AG08395 (cell line): ENCODE measurements at places on chromosomes 6 and 20.

DNA sequence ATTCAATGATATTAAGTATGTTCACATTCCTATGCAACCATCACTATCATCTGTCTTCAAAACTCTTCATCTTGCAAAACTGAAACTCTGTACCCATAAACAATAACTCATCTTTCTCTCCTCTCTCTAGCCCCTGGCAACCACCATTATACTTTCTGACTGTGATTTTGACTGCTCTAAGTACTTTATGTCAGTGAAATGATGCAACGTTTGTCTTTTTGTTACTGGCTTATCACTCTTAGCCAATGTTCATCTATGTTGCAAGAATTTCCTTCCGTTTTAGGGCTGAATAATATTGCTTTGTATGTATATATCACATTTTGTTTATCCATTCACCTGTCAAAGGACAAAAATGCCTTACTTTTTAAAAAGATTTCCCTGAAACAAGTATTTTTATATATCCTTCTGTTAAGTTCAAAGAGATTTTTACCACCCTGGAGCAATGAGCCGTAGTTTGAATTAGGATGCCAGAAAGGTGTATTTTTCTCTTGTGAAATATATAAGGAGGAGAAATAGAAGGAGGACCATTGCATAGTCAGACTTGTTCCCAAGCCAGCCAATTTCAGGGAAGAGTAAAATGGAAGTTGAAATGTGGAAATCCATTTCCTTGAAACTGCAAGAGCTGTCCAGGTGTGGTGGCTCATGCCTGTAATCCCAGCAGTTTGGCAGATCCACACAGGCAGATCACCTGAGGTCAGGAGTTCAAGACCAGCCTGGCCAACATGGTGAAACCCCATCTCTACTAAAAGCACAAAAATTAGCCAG, 4.0 kb upstream of the CGAS start:
- DNase-seq: no peak

DNA sequence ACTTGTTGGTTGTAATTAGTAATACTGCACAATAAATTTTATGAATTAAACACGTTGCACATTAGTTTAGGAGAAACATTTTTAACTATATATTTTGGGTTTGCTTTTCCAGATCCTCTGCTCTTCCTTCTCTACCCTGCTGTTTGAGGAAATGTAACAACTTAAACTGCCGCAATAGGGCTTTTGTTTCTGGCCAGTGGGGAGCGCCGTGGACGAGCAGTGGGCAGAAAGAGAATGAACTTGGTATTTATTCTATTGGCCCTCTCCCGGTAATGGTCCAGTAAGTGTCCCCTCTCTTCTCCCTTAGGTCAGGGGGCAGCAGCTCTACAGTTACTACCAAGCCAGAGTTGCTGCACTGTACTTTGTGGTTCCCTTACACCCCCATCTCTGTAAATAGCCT, 35.2 kb upstream of the EPHA7 start:
- DNase-seq: no peak

GRCh38 chr20:15515691-15516090, 1057.6 kb downstream of the KIF16B start:
- DNase-seq: no peak

DNA sequence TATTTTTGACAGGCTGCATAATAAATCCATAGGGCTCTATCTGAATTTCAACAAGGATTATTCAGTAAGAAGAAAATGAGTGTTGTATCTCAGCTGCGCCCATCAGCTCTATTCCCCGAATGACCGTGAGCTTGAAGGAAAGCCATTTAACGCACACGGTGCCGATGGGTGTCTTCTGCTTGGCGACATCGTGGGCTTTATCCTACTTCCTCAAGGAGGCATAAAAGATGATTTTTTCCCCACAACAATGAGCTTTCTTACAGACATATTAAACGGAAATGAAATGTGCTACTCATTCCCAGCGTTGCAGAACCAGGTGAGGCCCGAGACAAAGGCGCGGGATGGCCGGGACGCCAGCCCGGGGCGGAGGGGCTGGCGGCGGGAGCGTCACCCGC, 710 bp downstream of the DYNLT1 start:
- DNase-seq: no peak

DNA sequence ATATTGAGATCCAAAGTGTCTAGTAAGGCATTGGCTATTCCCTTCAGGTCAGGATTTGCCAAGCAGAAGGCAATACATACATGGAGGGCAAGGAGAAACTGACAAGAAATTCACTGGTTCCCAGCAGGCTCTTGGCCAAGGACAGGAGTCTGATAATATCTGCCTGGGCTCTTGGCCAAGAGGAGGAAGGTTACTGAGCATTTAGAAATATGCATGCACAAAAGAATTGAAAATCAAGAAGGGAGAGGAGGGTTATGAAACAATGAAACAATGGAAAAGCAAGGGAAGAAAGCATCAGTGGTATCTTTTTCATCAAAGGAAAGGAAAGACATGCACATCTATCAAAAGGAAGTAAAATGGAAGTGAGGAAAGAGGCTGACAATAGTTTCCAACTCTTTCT, 42.4 kb downstream of the ARHGAP18 start:
- no peak for DNase-seq

DNA sequence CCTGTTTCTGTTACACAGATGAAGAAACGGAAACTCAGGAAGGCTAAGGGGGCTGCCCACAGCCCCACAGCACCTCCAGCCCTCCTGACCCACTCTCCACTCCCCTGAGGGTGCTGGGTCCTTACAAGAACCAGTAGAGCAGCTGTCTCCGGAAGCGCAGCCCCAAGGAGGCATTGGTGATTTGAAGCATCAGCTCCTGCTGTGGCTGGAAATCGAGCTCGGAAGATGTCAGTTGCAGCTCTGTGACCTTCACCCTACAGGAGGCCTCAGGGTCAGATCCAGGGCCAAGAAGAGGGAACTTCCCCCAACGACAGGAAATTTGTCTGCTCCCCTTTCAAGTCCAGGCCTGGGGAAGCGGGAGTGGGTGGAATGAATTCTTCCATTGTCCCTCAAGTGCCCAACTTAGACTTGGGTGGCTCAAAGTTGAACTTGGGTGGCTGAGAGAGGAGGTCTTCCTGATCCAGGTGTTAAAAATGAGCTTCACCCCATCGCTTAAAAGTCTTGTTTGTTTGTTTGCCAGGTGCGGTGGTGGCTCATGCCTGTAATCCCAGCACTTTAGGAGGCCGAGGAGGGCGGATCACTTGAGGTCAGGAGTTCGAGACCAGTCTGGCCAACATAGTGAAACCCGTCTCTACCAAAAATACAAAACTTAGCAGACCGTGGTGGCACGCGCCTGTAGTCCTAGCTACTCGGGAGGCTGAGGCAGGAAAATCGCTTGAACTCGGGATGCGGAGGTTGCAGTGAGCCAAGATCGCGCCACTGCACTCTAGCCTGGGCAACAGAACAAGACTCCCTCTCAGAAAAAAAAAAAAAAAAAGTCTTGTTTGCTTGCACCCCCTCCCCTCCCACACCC, 1.9 kb downstream of the PLTP start:
- DNase-seq: no peak

DNA sequence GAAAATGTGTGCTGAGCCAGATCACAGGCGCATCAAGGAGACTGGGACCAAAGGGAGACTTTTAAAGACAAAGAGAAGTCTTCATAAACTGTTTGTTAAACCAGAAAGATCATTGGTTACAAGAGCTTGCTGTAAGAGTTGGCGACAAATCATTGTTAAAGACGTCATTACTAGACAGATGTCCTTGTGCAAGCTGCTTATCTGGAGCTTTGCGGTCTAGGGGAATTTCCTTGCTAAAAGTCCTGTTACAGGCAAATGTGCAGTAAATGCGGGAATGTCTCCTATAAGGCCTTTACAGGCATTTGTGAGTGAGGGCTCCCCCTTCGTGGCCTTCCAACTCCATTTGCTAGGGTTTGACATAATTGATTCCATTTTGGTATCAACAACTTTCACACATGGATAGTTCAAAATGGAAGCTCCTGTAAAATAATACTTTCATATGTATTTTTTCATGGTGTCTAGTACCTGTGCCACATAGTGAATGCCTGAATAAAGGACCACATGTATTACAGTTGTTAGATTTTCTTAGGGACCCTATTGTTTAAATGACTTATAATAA, 362.4 kb downstream of the UTRN start:
- DNase-seq: no peak

GRCh38 chr6:83153883-83154521, 39.1 kb downstream of the PGM3 start:
- no peak for DNase-seq

- no peak for DNase-seq
These were observed 560.5 kb downstream of the BCKDHB start for GRCh38 chr6:80667006-80667405.

- DNase-seq: peak; percentile 94
These were observed 10.8 kb upstream of the WTAP start for GRCh38 chr6:159716247-159717096.

- DNase-seq: no peak
These were observed 12.3 kb downstream of the MYT1 start for GRCh38 chr20:64176551-64176950.

GRCh38 chr6:14276071-14276470, 158.5 kb downstream of the CD83 start:
- no peak for DNase-seq

DNA sequence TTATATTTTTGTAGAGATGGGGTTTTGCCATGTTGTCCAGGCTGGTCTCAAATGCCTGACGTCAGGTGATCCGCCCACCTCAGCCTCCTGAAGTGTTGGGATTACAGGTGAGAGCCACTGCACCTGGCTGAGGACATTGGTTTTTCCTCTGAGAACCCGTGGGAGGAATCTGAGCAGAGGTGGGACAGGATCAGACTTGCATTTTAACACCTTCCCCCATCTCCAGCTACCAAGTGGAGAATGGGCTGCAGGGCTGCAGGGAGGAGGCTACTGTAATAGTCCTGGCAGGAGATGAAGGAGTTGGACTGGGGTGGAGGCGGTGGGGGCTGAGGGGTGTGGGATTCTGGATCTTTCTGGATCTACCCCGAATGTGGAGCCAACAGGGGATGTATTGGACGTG, 24.5 kb downstream of the FAM110A start:
- DNase-seq: no peak

DNA sequence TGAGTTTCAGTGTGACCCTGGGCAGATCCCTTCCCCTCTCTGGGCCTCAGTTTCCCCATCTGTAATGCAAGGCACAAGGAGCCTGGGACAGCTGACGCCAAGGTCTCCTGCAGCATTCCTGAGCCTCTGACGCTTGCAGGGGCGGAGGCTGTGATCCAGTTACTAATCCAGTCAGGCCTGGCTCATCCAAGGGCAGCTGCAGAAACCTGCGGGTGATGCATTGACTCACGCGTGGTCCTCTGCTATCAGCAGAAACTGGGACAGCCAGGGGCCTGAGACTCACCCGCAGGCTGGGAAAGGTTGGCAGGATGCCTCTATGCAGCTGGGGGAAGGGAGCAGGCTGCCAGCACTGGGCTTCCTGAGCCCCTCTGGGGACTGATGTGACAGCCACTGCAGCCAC, 65.0 kb upstream of the SIRPA start:
- DNase-seq: peak; percentile 97

GRCh38 chr6:148495029-148495428, 152.4 kb downstream of the SASH1 start:
- no peak for DNase-seq

- no peak for DNase-seq
These were observed 305.4 kb upstream of the MAP3K7 start for GRCh38 chr6:90892271-90892670.
